ENCODE measurements at places on chromosomes 3 and 15.

- DNase-seq = no peak
Measured at GRCh38 chr3:173819368-173819767, 421.8 kb downstream of the NLGN1 start.

GRCh38 chr3:109095166-109095565 lies 22.8 kb downstream of the MORC1 start:
- DNase-seq = no peak

DNA sequence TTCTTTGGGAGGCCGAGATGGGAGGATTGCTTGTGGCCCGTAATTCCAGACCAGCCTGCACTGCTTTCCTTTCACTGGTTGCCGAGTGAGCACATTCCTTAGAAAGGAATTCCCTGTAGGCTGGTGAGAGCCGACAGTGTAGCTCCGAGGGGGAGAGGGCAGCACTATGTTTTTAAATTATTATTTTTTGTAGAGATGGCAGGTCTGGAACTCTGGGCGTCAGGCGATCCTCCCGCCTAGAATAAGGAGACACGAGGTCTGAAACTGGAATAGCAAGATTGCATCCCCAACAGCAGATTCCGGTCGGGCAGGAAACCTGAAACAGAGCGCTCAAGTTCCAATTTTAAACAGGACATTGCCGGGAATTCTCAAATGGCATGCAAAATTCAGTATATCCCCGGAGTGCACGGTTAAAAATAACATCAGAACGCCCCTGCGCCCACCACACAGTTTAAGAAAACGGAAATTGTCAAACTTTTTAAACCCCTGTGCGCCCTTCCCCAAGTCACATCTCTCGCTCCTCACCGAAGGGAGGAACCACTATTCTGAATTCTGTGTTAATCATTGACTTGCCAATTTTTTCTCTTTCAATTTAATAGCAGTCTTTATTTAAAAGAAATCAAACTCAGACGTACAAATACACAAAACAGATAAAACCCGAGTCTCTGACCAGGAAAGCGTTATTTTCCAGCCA lies 643 bp upstream of the RNU5B-1 start:
- DNase-seq = no peak

DNA sequence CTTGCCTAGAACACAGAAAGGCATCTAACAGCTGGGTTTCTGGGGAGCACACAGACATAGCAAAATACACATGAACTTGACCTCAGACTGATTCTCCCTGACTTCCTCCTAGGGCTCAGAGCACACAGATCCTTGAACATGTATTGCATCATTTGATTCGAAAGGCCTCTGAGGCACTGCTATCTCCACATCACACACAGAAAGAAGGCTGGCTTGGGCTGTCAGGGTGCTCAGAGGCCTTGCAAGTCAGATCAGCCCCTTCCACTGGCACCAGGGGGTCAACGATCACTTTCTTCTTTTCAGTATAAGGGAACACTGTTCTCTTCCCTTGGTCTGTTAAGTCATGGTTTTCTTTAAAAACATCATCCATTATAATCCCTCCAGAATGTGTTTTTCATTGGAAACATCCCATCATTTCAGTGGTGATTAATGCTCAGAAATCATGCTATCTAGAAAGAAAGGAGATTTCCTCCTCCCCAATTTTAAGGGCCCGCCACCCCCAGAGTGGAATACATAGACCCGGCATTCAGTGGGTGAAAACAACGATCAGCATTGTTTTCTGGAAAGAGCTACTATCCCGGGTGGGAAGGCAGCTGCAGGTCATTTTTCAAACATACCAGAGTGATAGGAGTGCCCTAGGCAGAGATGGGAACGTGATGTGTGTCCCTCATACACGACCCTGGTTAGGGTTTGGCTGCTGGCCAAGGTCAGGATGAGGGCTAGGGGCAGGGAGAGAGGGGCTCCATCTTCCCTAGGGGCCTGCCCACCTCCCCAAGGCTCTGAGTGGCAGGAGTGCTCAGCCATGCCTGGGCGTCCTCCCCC lies 253.3 kb upstream of the LYSMD4 start:
- DNase-seq = no peak

DNA sequence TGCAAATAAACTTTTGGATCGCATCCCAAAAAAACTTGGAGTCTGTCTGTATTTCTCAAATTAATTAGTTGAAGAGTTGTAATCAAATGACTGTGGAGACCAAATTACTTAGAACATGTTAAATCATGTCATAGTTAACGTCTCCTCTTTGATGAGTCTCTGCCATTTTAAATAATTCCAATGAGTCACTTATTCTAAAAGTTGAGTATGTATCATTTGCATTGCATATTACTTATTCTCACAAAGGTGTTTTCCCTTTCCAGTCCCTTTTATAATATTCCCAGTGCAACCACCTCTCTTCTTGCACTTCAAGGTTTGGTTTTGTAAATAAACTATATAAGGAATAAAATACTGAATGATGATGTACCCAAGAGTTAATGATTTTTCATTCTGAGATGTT lies 36.0 kb upstream of the MBNL1 start:
- DNase-seq = no peak
